T follicular helper cell (primary cell): ENCODE measurements at places on chromosomes 3 and 15.

DNA sequence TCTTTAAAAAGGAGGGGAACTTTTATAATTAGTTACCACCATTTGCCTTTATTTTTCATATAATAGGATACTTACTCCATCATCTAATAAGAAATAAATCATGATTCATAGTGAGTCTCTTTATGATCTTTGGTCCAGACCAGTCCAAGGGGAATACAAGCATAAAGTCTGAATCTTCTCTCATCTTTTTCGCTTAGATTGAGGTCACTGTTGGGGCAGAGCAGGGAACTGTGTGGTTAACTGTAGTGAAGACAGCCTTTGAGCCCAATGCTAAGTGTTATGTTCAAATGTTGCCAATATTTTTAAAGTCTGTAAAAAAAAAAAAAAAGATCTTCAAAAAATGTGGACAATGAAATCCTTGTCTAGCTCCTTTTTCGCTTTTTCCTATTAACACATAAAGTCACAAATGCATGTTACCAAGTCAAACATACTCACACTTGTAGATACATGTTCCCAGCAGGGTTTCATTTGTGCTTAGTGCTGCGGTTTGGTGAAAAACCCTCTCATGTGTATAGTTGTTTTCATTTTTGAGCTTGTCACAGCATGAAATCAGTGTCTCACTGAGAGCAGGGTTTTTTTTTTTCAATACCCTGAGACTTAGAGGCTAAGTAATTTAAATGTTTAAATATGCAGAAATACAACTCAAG, 72.1 kb downstream of the EPHA3 start:
- DNase-seq, result no peak

DNA sequence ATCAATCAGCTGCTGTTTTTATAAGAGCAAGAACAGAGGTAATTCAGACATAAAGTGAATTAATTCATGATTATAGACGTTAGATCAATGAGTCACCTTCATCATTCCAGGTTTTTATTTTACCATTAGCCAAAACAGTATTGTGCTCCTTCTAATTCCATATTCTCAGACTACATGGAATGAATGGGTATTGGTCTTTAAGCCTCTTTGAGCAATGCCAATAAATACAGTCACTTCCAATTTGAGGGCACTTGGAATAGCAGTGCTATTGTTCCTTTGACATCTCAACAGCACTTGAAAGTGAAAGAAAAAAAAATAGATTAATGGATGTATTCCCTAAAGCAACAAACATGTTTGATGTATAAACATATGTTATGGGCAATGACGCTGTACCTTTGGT, 830.9 kb upstream of the CFAP20DC start:
- DNase-seq, result no peak

- DNase-seq, result no peak
These were observed 713.3 kb downstream of the GBE1 start for GRCh38 chr3:81048058-81048665.

GRCh38 chr3:132872711-132873110, 150.5 kb upstream of the NPHP3 start:
- DNase-seq, result no peak

GRCh38 chr3:11699083-11699427, 55.3 kb upstream of the VGLL4 start:
- no peak for DNase-seq

DNA sequence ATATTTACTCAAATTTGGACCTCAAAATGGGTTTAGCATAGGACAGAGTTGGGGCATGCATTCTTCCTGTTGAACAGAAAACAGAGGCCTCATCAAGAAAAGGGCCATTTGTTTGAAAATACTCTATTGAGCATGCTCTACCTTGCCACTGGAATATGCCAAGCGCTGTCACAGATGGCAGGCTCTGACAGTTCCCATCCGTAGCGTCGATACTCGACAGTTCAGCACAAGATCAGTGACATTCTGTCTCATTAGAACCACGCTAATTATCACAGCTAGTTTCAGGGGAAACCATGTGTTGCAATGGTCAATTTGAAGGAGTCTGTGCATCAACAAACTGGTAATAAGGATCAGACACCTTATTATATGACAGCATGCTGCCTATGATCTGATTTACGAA, 54.5 kb downstream of the SATB1 start:
- no peak for DNase-seq

DNA sequence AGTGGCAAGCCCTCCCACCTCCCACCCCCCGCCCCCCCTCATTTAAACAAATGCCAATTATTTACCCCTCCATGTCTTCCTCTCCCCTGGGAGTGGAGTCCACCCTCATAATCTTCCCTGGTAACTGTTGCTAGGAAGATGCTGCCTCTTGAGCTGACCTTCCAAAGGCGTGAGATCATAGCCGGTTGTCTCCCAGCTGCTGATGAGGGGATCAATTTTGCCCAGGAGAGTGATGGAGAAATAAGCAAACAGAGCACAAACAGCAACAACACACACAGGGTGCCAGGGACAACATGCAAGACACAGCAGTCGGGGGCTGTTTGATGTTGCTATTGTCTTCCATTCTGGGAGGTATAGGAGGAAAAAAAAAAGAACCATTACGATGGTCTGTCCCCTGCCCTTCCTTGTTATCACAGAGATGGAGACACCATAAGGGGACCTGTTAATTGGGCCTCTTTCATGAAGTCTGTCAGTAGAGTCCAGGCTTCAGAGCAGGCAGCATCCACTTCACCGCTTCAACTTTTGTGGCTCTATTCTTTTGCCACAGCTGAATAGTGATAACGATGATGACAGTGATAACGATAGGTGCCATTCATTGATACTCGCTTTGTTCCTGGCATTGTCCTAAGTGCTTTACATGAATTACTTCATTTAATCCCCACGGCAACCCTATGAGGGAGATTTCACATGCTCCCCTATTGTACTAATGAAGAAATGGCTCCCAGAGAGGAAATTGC, 76.9 kb upstream of the RGMA start:
- DNase-seq, result no peak

GRCh38 chr3:109224333-109224732, 87.8 kb downstream of the C3orf85 start:
- no peak for DNase-seq

- DNase-seq, result no peak
These were observed 155.1 kb upstream of the SATB1 start for GRCh38 chr3:18580268-18580667.

GRCh38 chr3:74057169-74057568, 432.4 kb upstream of the PDZRN3 start:
- no peak for DNase-seq

DNA sequence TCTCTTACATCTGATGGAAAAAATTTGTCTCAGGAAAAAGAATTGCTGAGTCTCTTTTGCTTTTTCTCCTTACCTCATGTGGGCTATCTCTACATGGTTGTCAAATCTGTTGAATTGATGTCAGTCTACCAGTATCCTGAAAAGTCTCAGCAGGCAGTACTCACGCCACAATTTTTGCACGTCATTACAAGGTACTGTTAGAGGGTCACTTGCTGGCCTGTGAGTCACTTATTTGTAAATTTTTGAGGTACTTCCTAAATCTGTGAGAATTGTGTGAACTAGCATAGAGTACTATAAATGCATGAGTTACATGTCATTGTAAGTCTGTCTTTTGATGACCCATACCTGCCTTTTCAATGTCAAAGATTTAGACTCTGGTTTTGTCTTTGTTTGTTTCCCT, 15.9 kb downstream of the HPS3 start:
- DNase-seq, result no peak

GRCh38 chr3:141360888-141361598, 7.3 kb upstream of the ZBTB38 start:
- no peak for DNase-seq

GRCh38 chr3:25885544-25885943, 95.7 kb downstream of the OXSM start:
- DNase-seq, result no peak

DNA sequence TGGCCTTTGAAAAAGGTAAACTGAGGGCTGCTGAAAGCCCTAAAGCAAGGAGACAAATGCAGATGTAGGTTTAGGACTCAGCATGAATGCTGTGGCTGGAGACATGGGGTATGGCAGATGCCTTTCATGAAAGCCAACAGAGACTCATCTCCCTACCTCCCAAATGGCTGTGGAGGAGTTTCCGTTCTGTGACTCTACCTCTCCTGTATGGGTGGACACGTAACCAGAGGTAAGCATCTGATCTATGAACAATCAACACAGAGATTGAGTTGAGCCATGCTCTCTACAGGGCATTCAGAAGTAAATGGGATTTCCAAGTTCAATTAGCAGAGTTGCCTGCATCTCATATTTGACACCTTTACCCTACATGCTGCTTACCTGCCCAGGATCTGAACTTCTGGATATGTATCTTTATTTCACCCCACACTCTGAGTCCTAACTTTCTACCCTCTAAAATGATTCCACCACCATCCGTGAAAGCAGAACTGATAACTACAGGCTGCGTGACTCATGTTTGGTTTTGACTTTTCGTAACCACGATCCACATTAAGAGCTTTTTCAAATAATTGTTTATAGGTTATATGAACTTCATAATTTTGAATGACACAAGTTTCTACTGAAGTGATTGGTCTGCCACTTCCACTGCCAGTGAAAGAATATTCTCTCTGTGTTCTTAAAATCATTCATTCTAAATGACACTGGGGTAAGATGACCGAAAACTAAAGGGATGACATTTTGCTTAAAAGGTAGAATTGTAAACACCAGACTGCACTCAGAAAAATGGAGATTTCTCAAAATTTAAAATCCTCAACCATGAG, 1058.7 kb downstream of the FHIT start:
- DNase-seq, result no peak

DNA sequence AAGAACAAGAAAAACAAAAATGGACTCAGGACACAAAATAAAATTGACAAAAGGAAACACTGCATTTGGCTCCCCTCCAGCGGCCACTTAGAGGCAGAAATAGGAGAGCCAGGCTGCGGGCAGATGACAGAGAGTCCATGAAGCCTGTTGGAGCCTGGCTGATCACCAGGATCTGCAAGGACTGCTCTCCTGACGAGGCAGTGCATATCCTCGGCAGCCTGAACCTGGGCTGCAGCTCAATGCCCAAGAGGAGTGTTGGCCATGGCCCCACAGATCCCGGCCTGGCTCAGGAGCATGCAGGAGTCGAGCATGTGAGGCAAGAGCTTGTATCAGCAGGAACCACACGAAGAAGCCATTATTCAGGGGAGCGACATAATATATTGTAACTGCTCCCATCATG, 199.8 kb downstream of the STT3B start:
- DNase-seq, result no peak

DNA sequence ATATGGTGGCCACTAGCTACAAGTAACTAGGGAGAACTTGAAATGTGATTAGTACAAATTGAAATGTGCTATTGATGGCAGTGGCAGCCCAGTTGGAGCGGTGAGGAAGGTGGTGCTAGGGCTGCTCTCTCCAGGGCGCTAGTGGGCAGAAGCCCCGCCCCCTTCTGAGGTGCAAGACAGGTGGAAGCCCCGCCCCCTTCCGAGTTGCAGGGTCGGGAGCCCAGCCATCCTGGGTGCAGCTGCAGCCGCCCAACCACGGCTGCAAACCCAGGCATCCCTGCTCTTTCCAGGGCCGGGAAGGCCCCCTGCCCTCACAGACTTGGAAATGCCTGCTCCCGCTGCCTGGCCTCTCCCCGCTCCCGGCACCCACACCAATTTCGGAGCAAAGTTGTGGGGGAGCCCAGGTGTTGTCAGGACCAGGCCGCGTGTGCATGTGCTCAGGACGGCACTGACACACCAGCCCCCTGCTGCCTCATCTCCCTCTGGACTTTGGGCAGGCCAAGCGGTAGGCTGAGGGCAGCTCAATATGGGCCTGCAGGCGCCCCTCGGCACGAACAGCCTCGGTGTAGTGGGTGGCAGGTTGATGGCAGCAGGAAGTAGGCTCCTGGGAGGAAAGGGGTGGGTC, 10.0 kb downstream of the ATR start:
- DNase-seq, result no peak

DNA sequence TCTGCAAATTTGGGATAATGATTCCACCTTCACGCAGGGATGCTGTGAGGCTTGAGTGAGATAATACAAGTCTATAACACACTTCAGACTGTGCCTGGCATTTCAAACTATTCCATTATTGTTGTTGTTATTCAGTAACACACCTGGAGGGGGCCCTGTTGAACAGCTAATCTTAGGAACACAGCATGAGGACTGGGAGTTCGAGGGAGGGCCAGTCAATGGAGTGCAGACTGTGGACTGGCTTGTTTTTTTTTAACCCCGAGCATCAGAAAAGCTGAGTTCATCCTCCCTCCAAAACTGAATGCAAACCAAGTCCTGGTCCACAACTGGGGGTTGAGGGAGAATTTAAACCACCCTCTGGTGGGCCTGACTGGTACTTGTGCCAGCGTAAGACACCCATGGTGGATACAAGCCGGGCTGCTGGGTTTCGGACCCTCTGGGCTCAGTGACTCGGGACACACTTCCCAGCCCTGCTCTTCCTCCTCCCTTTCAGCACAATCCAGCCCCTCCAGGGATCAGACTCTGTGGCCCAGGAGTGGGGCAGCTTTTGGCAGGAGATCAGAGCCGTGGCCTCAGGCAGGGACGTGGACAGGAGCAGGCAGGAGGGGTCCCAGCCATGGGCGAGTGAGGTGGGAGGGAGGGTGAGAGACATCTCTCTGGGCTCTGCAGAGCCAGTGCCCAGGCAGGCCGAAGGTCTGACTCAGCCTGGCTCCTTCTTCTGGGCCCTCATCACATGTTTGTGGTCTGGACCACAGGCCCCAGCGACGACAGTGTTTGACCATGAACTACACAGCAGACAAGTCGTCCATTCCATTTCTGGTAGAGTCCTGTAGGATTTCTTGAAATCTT, 36.3 kb upstream of the MEX3B start:
- DNase-seq, result no peak

- DNase-seq, result no peak
These were observed 62.6 kb downstream of the CRTC3 start for GRCh38 chr15:90592131-90592881.
